ENCODE measurements at places on chromosomes 6 and 20.
A peak's percentile ranks its signal among the peaks of the same experiment; 100 is the strongest.

DNA sequence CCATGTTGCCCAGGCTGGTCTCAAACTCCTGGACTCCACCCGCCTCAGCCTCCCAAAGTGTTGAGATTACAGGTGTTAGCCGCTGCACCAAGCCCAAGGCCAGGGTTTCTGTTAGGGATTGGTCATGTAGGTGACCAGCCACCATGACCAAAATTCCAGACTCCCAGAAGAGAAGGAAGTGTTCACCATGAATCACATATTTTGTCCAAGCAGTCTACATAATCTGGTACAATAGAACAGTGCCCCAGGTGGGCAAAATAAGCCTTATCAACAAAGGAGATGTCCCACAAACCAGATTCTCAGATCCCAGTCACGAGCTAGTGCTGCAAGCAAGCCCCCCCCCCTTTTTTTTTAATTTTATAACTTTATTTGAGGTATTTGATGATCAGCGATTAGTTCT lies 20.0 kb downstream of the ZNF341 start:
- no peak for DNase-seq

GRCh38 chr6:71045296-71045695 lies 88.4 kb upstream of the B3GAT2 start:
- DNase-seq: no peak

GRCh38 chr6:45927421-45928320 lies 88.0 kb downstream of the CLIC5 start:
- DNase-seq: no peak

- no peak for DNase-seq
Measured at GRCh38 chr20:6765469-6766058, 1.9 kb upstream of the BMP2 start.

- DNase-seq: no peak
Measured at GRCh38 chr6:118815495-118815894, 78.5 kb upstream of the ASF1A start.

- DNase-seq: no peak
Measured at GRCh38 chr20:64058536-64058935, 4.5 kb upstream of the TCEA2 start.

GRCh38 chr6:66578362-66578761 lies 871.3 kb upstream of the EYS start:
- no peak for DNase-seq

DNA sequence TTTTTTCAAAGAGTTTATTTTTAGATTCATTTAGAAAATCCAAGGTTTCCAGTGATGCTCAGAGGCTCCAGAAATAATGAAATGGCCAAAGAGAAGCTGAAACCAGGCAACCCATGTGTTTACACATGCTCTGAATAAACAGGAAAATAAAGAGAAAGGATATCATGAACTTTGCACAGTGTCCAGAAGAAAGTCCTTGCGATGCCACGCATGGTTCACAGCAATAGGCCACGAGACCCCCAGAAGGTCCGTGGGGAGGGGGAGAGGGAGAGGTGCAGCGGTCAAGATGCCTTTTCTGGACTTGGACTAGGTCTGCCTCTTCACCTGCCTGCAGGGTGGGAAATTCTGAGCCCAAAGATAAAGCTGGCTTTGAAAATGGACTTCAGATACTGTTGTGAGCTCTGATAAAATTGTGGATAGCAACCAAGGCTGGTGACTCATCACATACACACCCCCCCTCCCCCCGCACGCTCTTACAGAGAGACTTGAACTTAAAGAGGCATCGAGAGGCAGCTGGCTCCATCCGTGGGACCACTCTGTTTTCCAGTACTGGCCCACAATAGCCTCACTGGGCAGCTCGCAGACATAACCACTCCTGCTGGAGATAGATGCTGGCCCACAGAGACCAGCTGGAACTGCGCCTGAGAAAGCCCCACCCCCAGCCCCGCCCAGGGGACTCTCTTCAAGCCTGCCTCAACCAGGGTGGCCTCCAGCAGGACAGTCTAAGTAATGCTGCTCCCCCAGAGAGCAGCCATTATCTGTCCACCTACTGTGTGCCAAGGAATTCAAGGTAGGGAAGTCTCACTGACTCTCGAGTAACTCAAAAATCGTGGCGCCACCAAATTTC lies 21.2 kb upstream of the NFATC2 start:
- no peak for DNase-seq

- no peak for DNase-seq
Measured at GRCh38 chr6:147429794-147430193, 78.7 kb upstream of the SAMD5 start.

GRCh38 chr6:161189891-161190290 lies 84.0 kb downstream of the AGPAT4 start:
- DNase-seq: no peak

- DNase-seq: no peak
Measured at GRCh38 chr20:25295386-25296093, 47.7 kb downstream of the PYGB start.

DNA sequence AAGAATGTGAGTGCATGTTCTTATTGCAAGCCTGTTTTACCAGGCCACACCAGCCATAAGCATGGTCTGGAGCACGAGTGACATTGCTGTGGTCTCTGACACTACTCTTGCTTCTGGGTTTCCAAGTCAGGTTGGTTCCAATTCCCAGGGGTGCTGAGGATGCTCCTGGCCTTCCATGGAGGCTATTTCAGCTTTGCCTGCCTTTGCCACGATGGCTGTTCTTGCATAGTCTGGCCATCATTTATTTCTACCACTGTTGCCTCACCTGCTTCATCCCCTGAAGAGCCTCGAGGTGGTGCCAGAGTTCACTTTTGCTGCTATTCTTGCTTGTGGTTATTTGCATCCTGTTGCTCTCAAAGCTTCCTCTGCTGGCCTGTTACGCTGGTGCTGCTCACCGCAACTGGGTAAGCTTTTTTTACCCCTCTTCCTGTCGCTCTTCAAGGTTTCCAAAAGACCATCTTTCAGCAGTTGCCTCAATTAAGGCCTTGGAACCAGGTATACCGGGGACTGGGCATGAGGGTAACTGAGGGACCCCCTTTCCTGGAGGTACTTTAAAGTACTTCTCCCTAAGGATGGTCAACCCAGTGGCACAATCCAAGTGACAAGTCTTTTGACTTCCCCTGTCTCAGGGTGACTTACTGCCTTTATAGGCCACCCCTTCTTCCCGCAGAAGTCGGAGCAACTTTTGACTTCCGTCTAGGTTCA lies 64.5 kb downstream of the AKAP7 start:
- DNase-seq: peak; percentile 23

DNA sequence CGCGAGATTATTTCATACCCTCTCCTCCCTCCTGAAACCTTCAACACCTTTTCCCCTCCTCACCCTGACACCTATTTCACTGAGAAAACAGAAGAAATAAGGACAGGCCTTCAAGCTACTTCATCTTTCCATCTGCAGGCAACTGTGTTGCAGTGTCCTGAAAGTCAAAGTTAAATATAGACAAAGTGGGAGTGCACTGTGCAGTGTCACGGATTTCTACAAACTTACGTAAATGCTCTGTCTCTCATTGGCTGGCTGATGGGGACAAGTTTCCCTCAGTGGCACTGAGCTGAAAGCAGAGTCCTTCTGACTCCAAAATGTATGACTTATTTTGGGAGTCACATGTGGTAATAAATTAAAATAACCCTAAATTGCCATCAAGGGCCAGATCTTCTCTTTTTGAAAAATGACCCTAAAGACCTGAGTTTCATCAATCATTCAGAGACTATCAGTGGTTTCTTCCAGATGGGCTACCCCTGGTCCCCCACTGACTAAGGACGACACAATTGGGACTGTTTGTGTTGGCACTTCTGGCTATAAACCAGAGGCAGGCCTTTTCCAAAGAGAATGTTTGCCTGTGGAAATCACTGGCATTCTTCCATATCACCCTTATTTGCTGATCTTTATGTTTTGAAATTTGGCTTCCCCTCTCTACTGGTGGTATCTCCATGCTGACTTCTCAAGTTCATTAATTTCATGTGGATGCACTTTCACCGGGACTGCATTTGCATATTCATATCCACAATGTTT lies 21.6 kb downstream of the ALDH8A1 start:
- no peak for DNase-seq

DNA sequence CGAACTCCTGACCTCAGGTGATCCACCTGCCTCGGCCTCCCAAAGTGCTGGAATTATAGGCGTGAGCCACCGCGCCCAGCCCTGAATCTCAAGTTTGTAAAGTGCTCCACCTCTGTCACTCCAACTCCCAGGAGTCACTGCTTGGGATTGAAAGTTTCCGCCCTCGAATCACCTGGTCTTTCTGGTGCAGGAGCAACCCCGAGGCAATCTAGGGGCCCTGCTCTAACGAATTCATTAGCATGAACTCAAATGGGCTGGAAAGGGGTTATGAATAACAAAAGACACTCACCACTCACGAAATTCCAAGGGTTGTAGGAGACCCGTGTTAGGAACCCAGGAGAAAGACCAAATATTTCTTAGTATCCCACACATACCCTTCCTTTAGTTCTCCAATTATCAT lies 26.1 kb downstream of the RBCK1 start:
- DNase-seq: no peak

DNA sequence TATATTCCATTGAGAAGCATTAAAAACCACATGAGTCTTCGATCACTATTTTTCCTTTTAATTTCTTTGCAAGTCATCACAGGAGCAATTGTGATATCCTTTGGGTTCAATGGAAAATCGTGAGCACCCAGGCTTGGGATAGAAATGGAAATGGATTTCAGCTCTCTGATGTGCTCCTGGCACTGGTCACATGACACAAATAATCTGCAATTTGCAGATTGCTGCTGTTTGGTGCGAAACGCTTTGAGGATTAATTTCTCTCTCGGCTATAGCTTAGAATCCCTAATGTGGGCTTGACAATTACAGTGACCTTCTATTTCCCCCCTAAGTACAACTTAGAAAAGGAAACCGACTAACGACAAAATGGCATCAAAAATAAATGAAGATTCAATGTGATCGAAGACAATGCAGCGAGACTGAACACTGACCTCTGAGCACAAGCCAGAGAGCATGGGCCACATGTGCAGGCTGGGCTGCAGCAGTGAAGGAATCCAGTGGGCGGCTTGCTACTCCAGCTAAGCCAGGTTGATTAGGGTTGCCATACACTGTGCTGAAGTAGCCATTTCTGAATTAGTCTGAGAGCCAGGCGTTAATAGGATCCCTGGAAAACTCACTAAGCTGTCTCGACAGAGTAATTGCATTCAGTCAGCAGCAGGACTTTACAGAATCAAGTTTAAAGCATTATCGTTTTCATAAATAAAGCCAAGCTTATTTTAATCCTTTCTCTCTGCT lies 301.8 kb upstream of the AGPAT4 start:
- DNase-seq: no peak

DNA sequence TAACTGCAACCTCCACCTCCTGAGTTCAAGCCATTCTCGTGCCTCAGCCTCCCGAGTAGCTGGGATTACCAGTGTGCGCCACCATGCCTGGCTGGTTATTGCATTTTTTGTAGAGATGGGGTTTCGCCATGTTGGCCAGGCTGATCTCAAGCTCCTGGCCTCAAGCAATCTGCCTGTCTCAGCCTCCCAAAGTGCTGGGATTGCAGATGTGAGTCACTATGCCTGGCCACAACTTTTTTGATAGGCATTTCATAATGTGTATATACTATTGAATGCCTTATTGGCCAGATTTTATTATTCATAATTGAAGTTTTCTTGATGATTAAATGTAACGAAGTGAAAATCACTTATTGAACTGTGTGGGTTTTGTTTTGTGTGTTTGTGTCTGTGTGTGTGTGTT lies 27.9 kb downstream of the FIG4 start:
- no peak for DNase-seq

- no peak for DNase-seq
Measured at GRCh38 chr20:58109918-58110635, 118.4 kb downstream of the ANKRD60 start.

- peak; percentile 38 for DNase-seq
Measured at GRCh38 chr6:130697995-130698535, 129.1 kb upstream of the SMLR1 start.

GRCh38 chr20:3116341-3116740 lies 31.8 kb upstream of the AVP start:
- DNase-seq: no peak

- DNase-seq: no peak
Measured at GRCh38 chr20:15556869-15557268, 1016.4 kb downstream of the KIF16B start.

- DNase-seq: no peak
Measured at GRCh38 chr20:47970282-47970903, 185.1 kb upstream of the SULF2 start.

DNA sequence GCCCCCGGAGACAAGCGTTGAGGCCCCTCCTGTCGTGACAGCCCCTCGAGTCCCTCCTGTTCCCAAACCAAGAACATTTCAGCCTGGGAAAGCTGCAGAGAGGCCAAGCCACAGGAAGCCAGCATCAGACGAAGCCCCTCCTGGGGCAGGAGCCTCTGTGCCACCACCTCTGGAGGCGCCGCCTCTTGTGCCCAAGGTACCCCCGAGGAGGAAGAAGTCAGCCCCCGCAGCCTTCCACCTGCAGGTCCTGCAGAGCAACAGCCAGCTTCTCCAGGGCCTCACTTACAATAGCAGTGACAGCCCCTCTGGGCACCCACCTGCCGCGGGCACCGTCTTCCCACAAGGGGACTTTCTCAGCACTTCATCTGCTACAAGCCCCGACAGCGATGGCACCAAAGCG lies 72.4 kb downstream of the SERAC1 start:
- no peak for DNase-seq

DNA sequence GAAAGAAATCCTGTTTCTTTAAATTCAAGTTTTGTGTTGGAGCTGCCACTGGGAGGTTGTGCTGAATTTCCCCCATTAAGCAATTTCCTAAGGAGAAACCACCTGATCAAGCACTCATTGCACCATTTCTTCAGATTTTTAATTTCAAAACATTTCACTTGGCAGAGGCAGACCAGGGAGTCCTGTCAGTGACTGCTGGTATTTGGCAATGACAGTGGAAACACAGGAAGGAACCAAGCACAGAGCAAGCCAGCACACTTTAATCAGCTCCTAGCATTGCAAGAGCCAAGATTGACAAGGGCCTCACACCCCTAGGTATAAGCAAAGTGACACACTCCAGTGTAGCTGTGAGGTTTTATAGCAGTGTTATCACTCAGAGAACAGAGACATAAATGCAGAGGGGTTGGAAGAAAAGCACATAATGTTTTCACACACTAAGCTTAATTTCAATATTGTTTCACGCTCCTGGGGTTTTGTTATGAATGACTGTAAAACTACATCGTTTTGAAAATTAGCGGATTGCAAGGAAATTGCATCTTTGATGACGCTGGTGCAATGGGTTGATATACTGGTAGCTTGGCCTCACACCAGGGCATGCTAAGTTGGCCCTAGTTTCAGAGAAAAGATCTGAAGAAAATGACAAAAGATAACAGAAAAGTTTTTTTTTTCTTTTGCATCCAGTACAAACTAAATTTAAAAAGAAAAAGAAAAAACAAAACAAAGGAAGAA lies 768.4 kb downstream of the TFAP2A start:
- no peak for DNase-seq

GRCh38 chr6:170523256-170524171 lies 29.6 kb downstream of the PSMB1 start:
- no peak for DNase-seq

- DNase-seq: no peak
Measured at GRCh38 chr20:22920898-22921297, 114.2 kb upstream of the SSTR4 start.

- DNase-seq: no peak
Measured at GRCh38 chr6:43970068-43970912, 157.0 kb downstream of the MRPL14 start.

All from stimulated activated CD4-positive, alpha-beta T cell treated with anti-CD3 and anti-CD28 coated beads, Interleukin-4, amount 100 ng/mL, for 48 hours (primary cell).